ENCODE measurements at places on chromosomes 5 and 9.
A peak's percentile ranks its signal among the peaks of the same experiment; 100 is the strongest.

GRCh38 chr5:67774786-67775185, 440.8 kb upstream of the PIK3R1 start:
- DNase-seq = no peak

- DNase-seq = no peak
These were observed 1114.9 kb upstream of the C9orf72 start for GRCh38 chr9:28688172-28688571.

GRCh38 chr9:109831998-109832658, 52.1 kb downstream of the PALM2AKAP2 start:
- no peak for DNase-seq

GRCh38 chr5:92179651-92180050, 796.5 kb upstream of the ARRDC3 start:
- DNase-seq = no peak

GRCh38 chr9:130626249-130626996, 38.0 kb upstream of the PRDM12 start:
- DNase-seq = no peak

DNA sequence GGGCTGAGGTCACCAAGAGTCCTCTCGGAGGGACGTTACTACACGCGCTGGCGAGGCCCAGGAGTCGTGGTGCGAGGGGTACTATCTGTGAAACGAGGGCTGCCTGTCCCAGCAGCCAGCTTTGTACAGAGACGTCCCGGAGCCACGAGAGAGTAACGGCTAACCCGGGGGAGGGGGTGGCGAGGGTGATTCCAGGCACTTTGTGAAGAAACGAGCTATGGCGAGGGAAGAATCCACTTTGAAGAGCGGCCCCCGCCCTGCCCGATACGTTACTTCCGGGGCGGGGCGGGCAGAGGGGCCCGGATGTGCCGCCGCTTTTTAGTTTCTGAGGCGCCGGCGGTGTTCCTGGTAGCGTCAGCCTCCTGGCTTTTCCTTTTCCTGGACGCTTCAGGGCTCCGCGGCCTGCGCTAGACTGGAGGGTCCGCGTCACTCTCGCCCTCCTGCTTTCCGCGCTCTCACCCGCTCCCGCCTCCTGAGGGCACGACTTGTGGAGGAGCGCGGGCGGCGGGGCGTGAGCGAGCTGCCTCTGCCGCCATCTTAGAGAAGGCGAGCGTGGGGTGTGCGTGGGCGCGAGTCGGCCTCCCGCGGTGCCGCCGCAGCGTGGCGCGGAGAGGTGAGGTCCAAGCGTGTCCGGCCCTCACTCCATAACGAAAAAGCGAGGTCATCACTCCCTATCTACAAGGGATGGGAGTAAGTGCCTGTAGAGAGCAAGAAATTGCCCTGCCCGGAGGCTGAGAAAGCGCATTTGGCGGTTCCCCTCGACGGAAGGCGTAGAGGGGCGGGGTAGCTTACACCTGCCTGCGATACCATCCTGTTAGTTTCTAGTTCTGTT, 580 bp upstream of the RFX3 start:
- peak; percentile 52 for DNase-seq

Data from NCI-H510A treated with DMSO at 0.1 percent for 48 hours (cell line).